Uterine smooth muscle cell (primary cell): ENCODE measurements at places on chromosomes 3 and 15. TPM values are rescaled to one million over a fixed set of nuclear protein-coding genes. Genes with fewer than 3 reads are reported as not detected.

Gene SLCO2A1
- under 0.01 TPM in 1 of 2 replicates, not detected in the other for total RNA-seq

Gene PRTG
- 1.5 and 3.1 TPM in 2 replicates for total RNA-seq

Gene MYH15
- total RNA-seq = 0.62 and 3.7 TPM in 2 replicates

Gene PLA2G4D
- total RNA-seq = not detected in 2 replicates

Gene GLDN
- total RNA-seq = 0.22 and 0.37 TPM in 2 replicates

Gene MUC4
- under 0.01 TPM in 1 of 2 replicates, not detected in the other for total RNA-seq

Gene SLC6A20
- not detected in 2 replicates for total RNA-seq

Gene LSAMP
- total RNA-seq = 1.00 and 2.9 TPM in 2 replicates

Gene ACP3
- 11.1 and 27.1 TPM in 2 replicates for total RNA-seq

Gene TLR9
- under 0.01 TPM in 1 of 2 replicates, not detected in the other for total RNA-seq

Gene CCR4
- not detected in 2 replicates for total RNA-seq

Gene SLC12A1
- total RNA-seq = not detected in 2 replicates

Gene AP3B2
- 0.22 and 0.75 TPM in 2 replicates for total RNA-seq

Gene SIN3A
- 29.9 and 34.6 TPM in 2 replicates for total RNA-seq

Gene LARP6
- 143 and 174 TPM in 2 replicates for total RNA-seq

Gene MUSTN1
- total RNA-seq = 0.50 TPM in 1 of 2 replicates, not detected in the other

Gene FOXL2NB
- 10.4 and 14.6 TPM in 2 replicates for total RNA-seq

Gene PTX3
- 186 and 777 TPM in 2 replicates for total RNA-seq

Gene PPP1R14D
- total RNA-seq = not detected in 2 replicates

Gene SAXO2
- 0.22 and 0.37 TPM in 2 replicates for total RNA-seq

Gene GPD1L
- 11.6 and 14.5 TPM in 2 replicates for total RNA-seq

Gene ZNF774
- 1.1 and 2.5 TPM in 2 replicates for total RNA-seq

Gene AMT
- 0.50 and 0.66 TPM in 2 replicates for total RNA-seq

Gene CD96
- total RNA-seq = not detected in 2 replicates

Gene AADACL2
- not detected in 2 replicates for total RNA-seq

Gene GTF2E1
- total RNA-seq = 20.9 and 23.9 TPM in 2 replicates

Gene PIERCE2
- 0.55 and 1.6 TPM in 2 replicates for total RNA-seq

Gene SPTBN5
- under 0.01 and 0.11 TPM in 2 replicates for total RNA-seq

Gene ATP2B2
- not detected in 2 replicates for total RNA-seq

Gene NSMCE3
- total RNA-seq = 10.1 and 12.9 TPM in 2 replicates

Gene GALNT15
- 3.4 and 4.6 TPM in 2 replicates for total RNA-seq

Gene NEK10
- 1.7 and 7.0 TPM in 2 replicates for total RNA-seq

Gene PRRT3
- total RNA-seq = 1.3 and 2.1 TPM in 2 replicates

Gene LDHAL6B
- under 0.01 TPM in 1 of 2 replicates, not detected in the other for total RNA-seq

Gene RGMA
- 0.22 and 0.50 TPM in 2 replicates for total RNA-seq

Gene TRAIP
- total RNA-seq = 3.1 and 10.5 TPM in 2 replicates
